Activated CD4-positive, alpha-beta memory T cell treated with anti-CD3 and anti-CD28 coated beads, Interleukin-2, amount 10 ng/mL, durations not matched to agents 7 days and 5 days (primary cell): ENCODE measurements at places on chromosomes 16 and 17.

DNA sequence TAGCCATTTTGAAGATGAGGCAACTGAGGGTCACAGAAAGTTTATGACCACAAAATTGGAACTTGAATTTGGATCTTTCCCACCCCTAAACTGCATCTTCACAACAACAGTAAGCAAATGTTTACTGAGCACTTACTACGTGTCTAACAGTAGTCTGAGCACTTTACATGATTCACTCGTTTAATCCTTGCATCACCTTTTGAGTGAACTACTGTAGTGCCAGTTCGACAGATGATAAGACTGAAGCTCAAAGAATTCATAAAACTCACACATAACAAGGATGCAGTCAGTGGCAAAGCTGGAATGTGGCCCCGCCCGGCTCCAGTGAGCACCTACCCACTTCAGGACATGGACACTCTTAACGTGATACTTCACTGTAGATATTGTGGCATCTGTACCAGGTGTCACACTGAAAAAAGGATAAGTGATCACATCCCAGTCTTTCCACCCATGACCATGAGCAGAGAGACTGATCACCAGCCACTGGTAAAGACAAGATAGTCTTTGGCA lies 36.0 kb upstream of the HLF start:
- DNase-seq, result no peak

DNA sequence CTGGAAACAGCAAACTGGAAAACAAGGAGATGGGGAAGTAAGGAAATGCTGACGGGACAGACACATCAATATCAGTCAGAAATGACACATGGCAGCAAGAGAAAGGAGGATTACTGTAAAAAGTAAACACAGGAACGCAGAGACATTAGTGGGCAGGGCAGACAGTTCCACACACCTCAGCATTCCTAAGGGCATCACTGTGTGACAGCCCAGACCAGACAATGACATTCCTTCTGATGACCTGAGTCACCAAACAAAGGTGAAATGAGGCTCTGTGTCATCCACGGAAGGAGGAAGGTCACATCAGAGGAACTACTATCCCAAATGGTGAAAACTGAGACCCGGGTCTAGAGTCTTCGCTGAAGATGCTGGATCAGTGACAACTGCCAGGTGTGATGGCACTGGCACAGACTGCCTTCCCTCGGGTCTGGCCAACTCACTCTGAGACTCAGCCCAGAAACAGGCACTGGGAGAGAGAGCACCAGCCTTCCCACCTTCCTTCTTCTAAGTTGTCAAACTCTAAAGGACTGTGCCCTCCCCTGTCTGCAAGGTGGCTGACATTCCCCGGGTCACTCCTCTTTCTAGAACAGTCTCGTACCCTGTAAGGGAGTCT lies 36.7 kb downstream of the TK2 start:
- no peak for DNase-seq

- no peak for DNase-seq
Measured at GRCh38 chr16:84484579-84485254, 19.7 kb downstream of the MEAK7 start.

DNA sequence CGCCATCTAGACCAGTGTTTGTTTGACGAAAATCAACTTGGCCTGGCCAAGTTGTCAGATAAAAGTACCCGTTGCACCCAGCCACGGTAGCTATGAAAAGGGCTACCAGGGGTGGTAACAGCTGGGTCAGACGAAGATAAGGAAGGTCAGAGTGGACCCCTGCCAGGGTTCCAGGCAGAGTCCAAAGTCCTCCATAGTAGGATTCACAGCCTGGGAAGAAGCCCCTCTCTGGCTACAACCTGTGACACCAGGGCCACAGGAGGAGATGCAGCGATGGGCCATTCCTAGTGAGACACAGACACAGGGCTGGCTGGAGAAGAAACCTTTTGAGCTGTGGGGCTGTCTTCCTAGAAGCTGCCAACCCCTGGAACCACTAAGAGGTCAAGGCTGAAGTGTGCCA lies 39.3 kb downstream of the MEAK7 start:
- no peak for DNase-seq

GRCh38 chr16:49608098-49608497 lies 234.5 kb downstream of the C16orf78 start:
- DNase-seq, result no peak

DNA sequence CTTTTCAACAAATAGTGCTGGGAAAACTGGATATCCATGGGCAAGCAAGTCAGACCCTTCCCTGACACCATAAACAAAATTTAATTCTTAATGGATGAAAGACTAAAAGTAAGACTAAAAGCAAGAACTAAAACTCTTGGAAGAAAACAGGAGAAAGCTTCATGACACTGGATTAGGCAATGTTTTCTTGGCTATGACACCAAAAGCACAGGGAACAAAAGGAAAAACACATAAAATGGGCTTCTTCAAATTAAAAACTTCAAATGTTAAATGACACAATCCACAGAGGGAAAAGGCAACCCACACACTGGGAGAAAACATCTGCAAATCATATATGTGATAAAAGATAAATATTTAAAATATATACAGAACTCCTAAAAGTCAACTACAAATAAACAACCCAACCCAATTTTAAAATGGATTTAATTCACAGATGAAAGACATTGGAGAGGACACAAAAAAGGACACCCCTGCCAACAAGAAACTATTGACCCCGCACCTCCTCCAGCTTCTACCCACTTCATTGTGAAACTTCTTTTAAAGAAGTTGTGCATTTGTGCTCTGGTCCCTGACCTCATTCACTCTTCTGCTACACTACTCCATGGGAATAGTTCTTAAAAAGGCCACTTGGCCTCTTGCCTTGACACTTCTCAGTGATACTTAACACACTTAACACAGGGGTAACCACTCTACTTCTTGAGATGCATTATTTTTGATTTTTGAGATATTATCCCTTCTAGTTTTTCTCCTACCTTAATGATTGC lies 80.3 kb downstream of the TRIM37 start:
- DNase-seq, result no peak

DNA sequence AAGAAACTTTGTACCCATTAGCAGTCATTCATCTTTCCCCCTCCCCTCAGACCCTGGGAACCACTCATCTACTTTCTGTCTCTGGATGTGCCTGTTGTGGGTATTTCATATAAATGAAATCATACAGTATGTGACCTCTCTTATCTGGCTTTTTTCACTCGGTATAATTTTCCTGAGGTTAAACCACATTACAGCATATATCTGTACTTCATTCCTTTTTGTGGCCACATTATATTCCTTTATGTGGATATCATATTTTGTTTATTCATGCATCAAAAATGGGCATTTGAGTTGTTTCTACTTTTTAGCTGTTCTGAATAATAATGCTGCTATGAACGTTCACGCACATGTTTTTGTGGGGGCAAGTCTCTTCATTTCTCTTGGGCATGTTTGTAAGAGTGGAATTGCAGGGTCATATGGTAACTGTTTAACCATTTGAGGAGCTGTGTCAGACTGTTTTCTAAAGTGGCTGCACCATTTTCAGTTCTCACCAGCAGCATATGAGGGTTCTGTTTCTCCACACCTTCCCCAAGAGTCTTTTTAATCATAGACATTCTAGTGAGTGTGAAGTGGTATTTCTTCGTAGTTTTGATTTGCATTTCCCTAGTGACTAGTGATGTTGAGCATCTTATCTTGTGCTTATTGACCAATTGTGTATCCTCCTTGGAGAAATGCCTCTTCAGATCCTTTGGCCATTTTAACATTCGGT lies 3.8 kb downstream of the SNX29 start:
- no peak for DNase-seq

DNA sequence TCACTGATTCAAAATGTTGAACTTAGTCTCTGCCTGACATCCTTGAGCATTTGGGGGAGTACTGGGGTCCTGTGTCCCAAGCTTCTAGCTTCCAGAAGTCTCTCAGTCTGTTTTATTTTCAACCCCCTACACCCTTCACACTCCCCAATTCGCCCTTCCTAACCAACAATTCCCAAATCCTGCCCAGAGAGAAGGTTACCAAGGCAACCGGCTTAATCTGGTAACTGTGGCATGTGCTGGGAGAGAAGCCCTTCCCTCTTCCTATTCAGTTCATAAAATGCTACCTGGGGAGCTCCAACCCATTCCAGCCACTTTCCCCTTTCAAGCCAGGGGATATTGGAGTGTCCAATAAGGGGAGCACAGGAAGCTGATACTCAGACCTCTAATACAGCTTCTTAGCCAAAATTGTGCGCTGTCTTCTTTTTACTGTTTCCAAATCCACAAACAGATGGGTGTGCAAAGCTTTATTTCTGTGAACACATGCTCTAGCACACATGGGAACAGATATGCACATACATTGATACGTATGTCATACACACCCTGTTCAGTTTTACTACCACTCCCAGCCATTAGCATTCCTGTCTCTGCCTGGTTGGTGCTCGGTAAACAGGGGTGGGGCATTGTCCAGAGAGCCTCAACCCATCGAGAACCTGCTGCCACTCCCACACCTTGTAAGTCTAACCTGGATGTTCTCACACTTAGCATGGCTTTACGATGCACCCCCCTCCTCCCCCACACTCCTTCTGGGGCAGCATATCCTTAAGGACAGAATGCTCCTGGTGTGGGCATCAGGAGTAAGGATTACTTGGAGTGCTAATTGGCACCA lies 1.1 kb upstream of the RAPGEFL1 start:
- no peak for DNase-seq
